ENCODE measurements at places on chromosomes 3 and 15. TPM values are rescaled to one million over a fixed set of nuclear protein-coding genes. Genes with fewer than 3 reads are reported as not detected.

The AMIGO3 gene
- total RNA-seq: not detected

The FEZF2 gene
- not detected for total RNA-seq

The LXN gene
- not detected for total RNA-seq

DNA sequence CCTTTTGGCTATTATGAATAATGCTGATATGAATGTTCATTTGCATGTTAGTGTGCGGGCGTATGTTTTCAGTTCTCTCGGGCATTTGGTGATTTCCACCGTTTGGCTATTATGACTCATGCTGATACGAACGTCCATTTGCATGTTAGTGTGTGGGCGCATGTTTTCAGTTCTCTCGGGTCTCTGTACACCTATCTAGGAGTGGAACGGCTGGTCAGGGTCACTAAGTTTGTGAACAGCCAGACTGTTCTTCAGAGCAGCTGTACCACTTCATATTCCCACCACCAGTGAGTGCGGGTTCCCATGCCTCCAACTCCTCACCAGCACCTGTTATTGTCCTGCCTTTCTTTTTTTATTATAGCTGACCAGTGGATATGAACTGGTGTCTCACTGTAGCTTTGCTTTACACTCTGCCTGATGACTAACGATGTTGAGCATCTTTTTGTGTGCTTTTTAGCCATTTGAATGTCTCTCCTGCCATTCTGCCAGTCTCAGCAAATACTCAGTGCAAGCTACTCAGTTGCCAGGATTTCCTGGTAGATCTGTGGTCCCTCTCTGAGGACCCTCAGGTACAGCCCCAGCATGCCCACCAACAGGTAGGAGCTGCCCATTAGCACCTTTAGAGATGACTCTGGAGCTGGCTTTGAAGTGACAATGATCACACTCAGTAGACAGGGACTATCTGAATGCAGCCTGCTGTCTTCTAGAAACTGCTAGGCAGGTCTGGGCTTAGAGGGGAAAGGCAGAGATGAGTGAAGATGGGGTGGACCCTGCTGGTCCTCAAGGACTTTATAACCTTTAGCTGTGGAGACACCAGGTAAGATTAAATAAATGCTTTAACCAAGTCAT, 141.1 kb downstream of the XXYLT1 start:
- no peak for DNase-seq

GRCh38 chr15:81336568-81336967, 12.6 kb upstream of the STARD5 start:
- DNase-seq: peak; percentile 30

DNA sequence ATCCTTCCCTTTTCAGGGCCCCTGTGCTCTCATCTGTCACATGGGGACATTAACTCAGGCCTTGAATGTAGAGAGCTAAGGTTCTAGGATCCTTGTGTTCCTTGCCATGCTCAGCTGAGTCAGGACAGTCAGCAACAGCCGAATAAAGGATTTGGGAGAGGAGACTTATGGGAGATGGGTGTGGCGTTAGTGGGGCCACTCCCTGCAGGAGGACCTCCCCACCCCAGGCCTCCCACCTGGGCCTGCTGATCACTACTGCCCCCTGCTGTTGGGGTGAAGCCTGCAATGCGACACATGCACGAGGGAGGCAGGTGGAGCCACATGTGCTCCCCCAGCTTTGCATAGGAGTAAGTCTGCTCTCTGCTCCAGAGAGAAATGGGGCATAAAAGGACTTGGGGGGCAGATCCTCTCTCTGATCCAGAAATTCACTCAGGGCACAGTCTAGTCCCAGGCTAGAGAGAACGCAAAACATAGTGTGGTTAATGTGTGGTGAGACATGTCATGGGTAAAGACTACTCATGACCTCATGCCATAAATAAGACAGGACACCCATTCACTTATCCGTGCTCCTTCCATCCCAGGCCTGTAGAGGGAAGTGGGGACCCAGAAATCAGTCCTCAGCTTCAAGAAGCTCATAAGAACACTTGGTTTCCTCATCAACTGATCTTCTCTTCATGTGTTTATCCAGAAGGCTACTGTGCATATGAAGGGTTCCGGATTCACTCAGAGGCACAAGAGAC, 19.4 kb downstream of the RBP1 start:
- DNase-seq: peak; percentile 51

DNA sequence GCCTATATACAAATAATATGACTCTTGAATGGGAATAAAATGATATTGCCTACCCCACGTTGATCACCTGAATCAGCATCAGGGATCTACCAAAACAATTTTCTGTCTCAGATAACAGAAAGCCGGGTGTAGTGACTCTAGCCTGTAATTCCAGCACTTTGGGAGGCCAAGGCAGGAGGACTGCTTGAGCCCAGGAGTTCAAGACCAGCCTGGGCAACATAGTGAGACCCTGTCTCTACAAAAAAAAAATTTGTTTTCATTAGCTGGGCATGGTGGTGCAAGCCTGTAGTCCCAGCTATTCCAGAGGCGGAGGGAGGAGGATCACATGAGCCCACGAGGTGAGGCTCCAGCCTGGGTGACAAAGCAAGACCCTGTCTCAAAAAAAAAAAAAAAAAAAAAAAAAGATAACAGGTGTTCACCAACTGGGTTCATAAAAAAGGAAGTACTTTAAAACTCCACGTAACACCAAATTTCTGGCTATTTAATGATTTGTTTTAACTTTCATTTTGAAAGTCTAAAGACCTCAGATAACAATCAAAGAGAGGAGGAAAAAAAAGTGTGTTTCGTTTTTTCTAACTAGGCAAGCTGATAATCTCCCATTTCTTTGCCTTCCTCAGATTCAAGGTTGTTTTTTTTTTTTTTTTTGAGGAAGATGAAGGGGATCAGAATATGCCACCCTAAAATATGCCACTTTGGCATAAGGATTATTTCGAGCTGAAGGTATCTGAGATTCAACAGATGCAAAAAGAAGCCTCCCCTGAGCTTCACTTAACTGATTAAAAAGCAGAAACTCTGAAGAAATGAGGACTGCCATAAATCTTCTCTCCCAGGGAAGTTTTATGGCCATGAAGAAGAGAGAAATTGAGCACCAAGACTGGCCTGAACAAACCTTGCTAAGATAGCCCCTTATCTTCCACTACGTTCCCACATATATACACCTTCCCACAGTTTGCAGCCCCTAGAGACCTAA, 44.1 kb downstream of the TRANK1 start:
- DNase-seq: no peak

DNA sequence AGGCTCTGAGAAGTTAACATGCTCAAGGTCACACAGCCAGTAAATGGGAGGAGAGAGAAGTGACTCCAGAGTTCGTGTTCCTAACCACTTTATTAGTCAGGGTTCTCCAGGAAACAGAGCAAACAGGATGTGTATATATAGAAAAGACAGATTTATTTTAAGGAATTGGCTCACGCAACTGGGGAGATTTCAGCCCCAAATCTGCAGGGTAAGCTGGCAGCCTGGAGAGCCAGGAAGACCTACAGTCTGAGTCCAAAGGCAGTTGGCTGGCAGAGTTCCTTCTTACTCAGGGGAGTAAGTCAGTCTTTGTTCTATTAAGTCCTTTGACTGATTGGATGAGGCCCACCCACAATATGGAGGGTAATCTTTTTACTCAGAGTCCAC, 118.2 kb upstream of the PROK2 start:
- DNase-seq: peak; percentile 73

DNA sequence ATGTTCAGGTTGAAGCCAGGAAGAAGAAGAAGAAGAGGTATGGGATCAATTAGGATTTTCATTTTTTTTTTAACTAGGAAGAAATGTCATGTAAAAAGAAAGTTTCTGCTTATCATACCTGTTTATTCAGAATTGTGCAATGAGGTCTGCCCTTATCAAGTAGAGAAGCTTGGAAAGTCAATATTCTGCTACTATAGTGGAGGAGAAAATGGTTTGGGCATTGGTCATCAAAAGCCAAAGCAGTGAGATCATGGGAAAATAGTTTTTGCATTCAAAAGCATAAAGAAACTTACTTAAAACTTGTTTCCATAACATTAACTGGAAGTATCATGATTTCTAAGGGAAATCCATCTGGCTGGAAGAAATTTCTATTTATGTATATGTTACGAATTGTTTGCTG, 1239.2 kb downstream of the NSUN3 start:
- DNase-seq: no peak

GRCh38 chr3:142850395-142851023, 38.4 kb downstream of the PCOLCE2 start:
- peak; percentile 72 for DNase-seq

- DNase-seq: no peak
These were observed 10.9 kb upstream of the RTP1 start for GRCh38 chr3:187186375-187186774.

DNA sequence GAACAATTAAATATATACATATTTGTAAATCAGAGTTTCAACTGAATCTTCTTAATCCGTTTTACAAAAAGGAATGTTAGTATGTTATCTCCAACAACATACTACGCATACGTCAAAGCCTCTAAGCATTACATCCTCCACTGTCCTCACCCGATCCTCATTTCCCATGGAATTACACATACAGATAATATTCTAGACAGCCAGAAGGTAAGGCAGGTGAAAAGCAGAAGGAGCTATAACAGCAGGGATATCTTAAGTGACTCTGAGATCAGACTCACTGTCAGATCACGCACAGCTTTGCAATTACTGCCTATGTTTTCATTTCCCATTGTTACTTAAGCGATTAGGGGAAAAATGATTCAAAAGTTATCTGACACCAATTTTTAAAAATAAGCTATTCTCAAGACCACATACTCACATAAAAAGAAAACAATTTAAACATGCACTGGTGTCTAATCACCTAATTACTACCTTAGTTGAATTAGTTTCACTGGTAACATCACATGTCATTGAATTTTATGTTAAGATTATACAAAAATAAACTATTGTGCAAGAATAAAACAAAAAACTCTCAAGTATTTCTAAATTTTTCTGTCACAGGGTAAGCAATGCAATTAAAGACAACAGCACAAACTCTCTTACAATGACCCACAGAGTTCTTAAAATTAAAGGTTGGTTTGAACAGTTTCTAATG, 92.8 kb downstream of the TBL1XR1 start:
- no peak for DNase-seq

- no peak for DNase-seq
These were observed 290.3 kb downstream of the ZBTB20 start for GRCh38 chr3:114856835-114857234.

DNA sequence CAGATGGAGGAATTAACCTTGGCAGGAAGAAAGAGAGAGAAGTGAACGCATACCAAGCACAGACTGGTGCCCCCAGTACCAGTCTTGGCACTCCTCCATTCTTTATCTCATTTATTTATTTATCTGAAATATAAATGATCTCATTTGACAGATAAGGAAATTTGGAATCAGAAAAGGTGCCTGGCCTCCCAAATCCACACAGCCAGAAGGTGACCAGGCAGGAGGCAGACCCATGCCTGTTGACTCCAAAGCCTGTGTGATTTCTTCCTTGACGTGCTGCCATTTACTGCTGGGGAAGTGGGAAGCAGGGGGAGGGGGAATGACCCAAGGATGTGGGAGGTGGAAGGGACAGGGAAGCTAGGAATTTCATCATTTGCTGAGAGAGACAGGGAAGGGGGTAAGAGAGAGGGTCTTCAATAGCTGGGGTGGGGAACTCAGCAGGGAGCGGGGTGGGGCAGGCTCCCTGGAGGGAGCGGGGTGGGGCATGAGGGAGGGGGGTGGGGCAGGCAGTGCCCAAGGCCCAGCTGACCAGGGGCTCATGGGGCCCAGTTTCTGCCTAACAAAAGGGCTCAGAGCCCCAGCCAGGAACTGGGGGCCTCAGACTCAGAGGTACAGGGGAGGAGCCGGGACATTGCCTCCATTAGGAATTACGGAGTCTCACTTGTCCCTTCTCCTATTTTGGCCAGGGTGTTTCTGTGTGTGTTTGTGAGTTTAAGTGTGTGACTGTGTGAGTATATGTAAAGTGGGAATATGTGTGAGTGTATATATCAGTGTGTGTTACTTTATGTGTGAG, 63.0 kb downstream of the MINAR1 start:
- no peak for DNase-seq

DNA sequence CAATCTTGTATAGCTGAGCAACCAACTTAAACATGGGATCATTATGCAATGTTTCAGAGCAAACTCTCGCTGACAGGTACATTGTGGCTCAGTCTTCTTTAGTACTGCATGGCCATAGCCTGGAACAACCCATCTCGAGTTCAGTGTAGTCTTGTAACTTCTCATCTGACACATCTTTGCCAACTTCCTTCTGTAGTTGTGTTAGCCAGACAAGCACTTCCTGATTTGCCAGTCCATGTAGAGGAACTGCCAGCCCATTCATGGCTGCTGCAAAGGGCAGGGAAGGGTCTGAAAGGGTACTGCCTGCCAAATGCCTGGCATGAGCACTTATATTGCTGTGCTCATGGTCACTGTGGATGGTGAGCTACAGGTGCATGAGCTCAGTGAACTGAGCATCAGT, 49.2 kb upstream of the CCDC54 start:
- no peak for DNase-seq

DNA sequence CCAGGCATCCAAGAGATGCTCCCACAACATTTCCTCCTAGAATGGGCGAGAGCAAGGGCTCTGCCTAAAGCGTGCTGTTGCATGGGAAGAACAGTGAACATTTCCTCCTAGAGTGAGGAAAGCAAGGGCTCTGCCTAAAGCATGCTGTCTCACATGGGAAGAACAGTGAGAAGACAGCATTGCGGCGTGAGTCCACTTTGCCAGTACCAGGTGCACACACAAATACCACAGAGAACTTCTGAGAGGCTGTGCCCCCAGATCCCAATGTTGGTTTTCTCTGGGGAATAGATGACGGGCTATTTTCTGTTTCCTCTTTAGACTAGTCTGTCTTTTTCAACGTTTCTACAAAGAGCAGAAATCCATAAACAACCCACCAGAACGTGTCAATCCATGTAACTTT, 142.9 kb downstream of the LRRK1 start:
- DNase-seq: no peak
